ENCODE measurements at places on chromosomes 2 and 18. TPM values are rescaled to one million over a fixed set of nuclear protein-coding genes. Genes with fewer than 3 reads are reported as not detected.

The NTSR2 gene
- not detected for polyA plus RNA-seq

- DNase-seq: no peak
Observed at GRCh38 chr2:188956961-188957360, 17.2 kb upstream of the COL3A1 start.

- no peak for DNase-seq
Observed at GRCh38 chr2:178829299-178829960, 22.2 kb upstream of the TTN start.

GRCh38 chr2:8219631-8220355 is 462.1 kb upstream of the ID2 start:
- peak; percentile 32 for DNase-seq

DNA sequence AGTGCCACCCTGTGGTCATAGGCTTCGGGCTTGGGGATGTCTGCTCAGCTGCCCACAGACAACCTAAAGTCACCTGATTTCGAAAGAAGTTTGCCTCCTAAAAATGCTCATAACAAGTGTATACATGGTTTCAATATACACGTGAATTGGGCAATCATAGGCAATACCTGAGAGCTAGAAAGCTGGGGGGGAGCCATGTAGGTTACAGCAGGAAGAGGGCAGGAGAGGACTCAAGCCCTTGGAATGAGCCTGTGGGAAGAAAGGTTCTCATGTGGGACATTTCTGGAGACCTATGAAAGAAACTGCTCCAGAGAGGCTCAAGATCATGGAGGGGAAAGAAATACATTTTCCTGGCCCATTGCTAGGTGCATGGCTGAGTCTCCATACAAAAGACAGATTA is 109.7 kb downstream of the ACOXL start:
- DNase-seq: no peak

DNA sequence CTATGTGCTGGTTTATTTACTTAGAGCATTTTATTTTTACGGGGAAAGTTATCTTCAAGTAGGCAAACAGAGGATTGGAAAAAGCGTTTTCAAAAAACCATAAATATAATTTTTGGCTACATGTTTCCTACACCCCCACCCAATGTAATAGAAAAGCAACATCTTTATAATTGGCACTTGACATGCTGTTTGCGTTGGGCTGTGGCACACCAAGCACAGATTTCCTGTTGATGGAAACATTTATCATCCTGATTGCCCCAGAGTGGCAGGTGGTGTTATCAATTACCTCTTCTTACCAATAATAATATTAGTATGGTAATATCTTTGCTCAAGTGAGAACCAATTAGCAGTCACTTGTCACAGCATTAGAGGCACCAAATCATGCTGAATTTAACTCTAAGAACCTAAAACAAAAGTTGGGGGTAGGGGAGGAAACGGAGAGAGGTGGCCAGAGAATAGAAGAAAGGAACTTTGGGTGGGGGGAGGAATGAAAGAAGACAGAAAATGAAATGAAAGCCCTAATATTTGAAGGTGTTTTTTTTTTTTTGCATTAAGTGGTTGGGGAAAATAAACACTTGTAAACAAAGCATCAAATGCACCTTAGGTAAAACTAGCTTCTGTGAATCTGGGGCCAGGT is 3.8 kb upstream of the SALL3 start:
- DNase-seq: no peak

The GNLY gene
- 2.4 TPM for polyA plus RNA-seq

The SLC9A4 gene
- polyA plus RNA-seq: 4.7 TPM

The HTR2B gene
- polyA plus RNA-seq: not detected

The WDR7 gene
- 1.7 TPM for polyA plus RNA-seq

Data from stomach (tissue), 19 donors.